ENCODE measurements at places on chromosomes 16 and 17.

DNA sequence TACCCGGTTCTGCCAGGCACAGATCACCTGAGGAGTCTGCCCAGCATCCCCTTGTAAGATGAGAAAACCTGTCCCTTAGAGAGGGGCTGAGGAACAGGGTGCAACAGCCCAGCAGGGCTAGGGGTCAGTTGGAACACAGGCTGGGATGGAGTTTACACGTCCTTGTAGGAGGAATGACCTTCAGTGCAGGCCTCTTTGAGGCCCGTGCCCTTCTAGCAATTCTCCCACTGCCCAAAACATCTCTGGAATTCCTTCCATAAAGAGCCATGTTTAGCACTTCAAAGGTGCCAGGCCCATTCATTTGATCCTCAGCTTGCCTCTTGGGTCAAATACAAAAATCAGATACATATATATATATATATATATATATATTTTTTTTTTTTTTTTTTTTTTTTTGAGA, 4.5 kb downstream of the CTNS start:
- no peak for DNase-seq

DNA sequence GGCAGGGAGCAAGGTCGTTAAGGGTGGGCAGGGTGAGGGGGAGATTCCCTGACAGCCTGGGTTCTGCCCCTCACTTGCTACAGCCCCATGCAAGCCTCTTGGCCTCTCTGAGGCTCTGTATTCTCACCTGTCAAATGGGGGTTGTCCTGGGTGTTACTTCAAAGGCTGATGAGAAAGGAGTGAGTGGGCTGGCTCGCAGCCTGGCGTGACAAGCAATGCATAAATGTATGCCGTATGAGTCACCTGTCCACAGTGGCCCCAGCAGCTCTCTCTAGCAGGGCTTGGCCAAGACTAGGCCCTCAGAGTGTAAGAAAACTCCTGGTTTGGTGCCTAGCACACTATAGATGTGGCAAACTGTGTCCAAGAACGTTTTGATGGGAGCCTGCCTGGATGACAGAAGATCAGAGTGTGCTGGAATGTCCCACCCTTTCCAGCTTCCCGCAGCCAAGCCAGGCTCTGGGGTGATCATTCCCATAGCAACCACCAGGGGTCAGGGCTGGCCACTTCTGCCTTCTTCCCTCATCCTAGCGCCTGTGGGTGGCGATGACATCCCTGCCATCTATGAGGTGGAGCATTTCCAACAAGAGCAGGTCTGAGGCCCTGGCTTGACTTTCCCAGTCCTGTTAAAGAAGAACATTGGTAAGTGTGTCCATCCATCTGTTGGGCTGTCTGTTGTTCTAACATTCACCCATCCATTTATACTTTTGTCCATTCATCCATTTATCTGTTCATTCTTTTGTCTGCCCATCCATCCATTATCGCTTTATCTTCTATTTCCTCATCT, 37.2 kb upstream of the ADGRG1 start:
- peak; percentile 82 for DNase-seq

- DNase-seq: no peak
Observed at GRCh38 chr16:10225653-10226052, 43.4 kb upstream of the GRIN2A start.

DNA sequence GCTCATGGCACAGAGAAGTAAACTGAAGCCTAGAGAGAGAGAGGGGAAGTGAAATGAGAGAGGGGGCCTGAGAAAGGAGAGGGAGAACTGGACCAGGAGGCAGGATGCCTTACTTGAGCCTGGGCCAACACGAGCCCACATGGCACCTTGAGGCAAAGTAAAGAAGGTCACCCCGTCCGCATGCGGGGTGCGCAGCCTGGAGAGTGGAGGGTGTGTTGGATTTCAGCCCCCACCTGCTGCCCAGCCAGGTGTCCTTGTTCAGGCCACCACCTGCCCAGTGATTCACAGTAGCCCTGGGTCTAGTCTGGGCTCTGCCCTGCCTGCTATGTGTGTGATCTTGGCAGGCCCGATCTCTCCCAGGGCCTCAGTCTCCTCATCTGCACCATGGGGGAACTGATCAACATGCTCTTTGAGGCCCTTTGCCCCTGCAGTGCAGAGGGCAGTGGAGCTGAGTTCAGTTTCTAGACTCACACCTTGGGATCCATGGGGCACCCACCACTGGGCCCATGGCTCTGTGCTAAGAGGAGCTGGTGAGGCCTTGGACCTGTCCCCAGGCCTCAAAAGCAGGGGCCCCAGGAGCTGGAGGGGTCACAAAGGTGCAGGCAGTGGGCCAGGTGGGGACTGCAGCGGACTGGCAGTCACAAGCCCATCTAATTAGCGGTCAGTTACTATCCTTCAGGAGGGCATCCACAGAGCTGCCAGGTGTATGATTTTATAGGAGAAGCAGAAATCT, 9.8 kb upstream of the DRC7 start:
- no peak for DNase-seq

- no peak for DNase-seq
Observed at GRCh38 chr17:55410722-55411462, 10.7 kb downstream of the MMD start.

GRCh38 chr16:27708651-27709050, 158.7 kb downstream of the KATNIP start:
- DNase-seq: no peak

GRCh38 chr16:2004795-2005517, 4.7 kb downstream of the ZNF598 start:
- DNase-seq: no peak

- DNase-seq: no peak
Observed at GRCh38 chr16:79754501-79754900, 154.0 kb upstream of the MAF start.

GRCh38 chr17:1512351-1512750, 4.1 kb downstream of the INPP5K start:
- no peak for DNase-seq

DNA sequence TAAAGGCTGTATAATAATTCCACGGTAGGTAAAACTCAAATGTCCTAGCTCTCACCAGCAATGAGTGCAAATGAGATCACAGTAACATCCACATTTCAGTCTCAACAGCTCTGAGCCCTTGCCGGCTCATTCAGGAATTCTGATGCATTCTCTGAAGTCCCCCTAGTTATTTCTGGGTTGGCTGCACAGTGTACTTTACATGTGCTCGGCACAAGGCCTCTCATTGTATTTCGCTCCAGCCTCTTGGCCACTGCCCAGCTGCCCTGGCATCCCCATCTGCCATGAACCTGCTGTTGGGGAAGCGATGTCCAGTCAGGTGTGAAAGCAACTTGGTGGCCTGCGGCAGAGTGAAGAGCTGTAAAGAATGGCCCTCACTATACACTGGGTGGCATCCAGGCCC, 14.3 kb downstream of the PRCD start:
- DNase-seq: no peak

DNA sequence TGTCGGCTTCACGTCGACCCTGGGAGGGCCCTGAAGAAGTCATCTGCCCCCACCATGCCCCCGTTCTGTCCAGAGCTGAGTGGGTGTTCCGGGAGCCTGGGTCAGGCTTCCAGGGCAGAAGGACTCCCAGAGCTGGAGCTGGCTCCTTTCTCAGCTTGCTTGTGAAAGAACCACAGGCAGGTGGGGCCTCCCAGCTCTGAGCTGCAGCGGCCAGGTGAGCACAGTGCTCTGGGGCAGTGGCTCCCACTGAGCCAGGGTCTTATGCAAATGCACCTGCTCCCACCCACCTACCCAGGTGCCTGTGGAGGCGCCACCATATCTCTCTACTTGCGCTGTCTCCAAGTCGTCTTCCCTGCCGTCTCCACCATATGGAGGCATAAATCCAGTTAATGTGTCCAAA, 140.0 kb upstream of the RPL38 start:
- no peak for DNase-seq

GRCh38 chr16:1670866-1671265, 7.2 kb upstream of the JPT2 start:
- no peak for DNase-seq

GRCh38 chr17:6303664-6304063, 131.3 kb downstream of the AIPL1 start:
- DNase-seq: peak; percentile 4
